ENCODE measurements at places on chromosomes 1 and 21. TPM values are rescaled to one million over a fixed set of nuclear protein-coding genes. Genes with fewer than 3 reads are reported as not detected.

Gene LRRIQ3
- total RNA-seq = 0.49 TPM

Gene GNAT2
- not detected for total RNA-seq

Gene FAM151A
- not detected for total RNA-seq

Gene PRKAA2
- 13.3 TPM for total RNA-seq

Gene POU3F1
- total RNA-seq = 19.1 TPM

Gene HTR6
- total RNA-seq = not detected

Gene CNR2
- total RNA-seq = 0.09 TPM

Gene RCSD1
- 12.2 TPM for total RNA-seq

Gene CFHR5
- not detected for total RNA-seq

Gene SHISA4
- 37.7 TPM for total RNA-seq

Gene WNT9A
- total RNA-seq = 11.4 TPM

Gene PTCH2
- 31.2 TPM for total RNA-seq

Gene PROK1
- total RNA-seq = not detected

Gene PM20D1
- 3.9 TPM for total RNA-seq

Gene SLC1A7
- total RNA-seq = 0.89 TPM

Gene FCN3
- 1.2 TPM for total RNA-seq

Gene SAMD11
- 6.4 TPM for total RNA-seq

Gene EFNA1
- 49.0 TPM for total RNA-seq

Gene E2F2
- total RNA-seq = 2.1 TPM
